ENCODE measurements at places on chromosomes 4 and X. TPM values are rescaled to one million over a fixed set of nuclear protein-coding genes. Genes with fewer than 3 reads are reported as not detected.

DNA sequence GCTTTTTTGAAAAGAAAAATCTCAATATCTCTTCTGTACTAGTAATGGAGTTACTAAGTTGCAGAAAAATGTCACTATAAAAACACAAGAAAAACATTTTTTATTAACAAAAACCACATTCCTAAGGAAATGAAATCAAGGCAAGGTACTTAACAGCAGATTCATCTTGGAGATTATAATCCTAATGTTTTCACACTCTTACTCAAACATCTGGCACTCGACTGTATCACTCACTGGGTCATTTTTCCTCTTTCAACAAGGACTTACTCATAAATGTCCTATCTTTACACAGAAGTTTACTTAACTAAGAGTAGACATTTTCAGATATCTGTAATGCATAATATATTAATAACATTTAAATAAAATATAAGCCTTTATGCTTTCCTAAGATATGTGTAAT lies 216.6 kb downstream of the NR3C2 start:
- DNase-seq: no peak

DNA sequence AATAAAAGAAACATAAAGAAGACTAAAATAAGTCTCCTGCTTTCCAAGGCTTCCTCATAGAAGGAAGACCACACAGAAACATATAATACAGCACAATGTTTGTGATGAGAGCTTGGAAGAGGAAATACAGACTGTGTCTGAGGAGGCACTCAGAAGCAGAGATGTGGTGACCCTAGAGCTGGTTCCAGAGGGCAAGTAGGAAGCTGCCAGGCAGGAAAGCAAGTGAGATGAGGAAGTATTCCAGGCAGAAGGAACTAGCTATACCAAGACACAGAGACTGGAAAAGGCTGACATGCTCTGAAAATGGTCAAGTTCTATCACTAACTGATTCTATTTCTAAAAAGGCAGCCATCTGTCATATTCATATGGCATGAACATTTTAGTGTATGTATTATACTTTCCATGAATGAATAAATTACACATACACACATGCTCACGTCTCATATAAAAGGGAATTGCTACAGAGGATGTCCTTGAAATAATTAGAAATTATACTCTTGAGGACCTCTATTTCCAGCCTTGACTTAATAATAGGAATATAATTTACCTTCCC lies 16.6 kb upstream of the HSFX2 start:
- no peak for DNase-seq

- no peak for DNase-seq
Observed at GRCh38 chr4:38774181-38774955, 8.4 kb downstream of the TLR10 start.

DNA sequence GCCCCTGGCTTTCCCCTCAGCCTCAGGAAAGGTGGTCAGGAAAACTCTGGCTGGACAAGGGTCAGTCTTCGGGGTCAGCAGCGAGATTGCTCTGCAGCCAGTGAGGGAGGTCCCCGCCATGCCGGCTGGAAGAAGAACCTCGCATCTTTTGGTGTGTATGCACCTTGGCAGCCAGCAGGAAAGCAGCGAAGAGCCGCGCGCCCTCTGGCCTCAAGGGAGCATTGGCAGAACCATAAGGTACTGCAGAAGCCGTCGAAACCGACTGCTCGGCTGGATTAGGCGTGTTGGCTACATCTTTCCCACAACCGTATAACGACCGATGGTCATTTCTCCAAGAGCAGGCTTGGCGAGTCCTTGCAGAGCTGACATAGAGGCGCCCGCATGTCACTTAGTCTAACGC lies 48.3 kb downstream of the GPR143 start:
- DNase-seq: no peak

DNA sequence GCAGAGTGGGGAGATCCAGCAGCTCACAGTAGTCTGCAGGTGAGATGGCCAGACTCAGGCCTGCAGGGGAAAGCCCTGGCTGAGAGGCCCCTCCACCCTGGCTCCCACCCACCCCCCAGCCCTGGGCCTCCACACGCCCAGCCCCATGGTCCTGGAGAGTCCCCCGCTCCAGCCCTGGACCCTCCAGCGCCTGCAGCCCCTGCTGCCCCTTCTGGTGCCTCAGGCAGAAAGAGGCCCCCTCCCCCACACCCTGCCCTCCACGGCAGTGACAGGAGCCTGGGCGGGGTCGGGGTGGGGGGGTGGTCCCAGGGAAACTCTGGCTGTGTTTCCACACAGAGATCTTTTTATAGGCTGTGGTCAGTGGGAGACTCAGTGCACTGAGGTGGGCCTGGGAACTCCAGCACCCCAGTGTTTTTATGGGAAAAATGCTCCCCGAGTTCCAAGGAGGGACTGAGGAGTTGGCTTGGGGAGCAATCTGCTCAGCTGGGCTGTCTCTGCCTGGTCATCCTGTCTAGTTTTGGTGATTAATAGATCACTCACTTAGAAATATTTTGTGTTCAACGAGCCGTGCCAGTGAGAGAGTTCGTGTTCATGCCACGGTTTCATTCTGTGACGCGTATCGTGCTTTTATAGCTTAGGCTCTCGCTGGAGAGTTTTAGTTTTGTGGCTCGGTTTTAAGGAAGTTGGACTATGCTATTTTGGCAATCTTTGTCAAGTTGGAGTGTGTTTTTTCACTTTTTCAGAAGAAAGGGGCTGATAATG lies 53.1 kb upstream of the HGFAC start:
- peak; percentile 92 for DNase-seq

DNA sequence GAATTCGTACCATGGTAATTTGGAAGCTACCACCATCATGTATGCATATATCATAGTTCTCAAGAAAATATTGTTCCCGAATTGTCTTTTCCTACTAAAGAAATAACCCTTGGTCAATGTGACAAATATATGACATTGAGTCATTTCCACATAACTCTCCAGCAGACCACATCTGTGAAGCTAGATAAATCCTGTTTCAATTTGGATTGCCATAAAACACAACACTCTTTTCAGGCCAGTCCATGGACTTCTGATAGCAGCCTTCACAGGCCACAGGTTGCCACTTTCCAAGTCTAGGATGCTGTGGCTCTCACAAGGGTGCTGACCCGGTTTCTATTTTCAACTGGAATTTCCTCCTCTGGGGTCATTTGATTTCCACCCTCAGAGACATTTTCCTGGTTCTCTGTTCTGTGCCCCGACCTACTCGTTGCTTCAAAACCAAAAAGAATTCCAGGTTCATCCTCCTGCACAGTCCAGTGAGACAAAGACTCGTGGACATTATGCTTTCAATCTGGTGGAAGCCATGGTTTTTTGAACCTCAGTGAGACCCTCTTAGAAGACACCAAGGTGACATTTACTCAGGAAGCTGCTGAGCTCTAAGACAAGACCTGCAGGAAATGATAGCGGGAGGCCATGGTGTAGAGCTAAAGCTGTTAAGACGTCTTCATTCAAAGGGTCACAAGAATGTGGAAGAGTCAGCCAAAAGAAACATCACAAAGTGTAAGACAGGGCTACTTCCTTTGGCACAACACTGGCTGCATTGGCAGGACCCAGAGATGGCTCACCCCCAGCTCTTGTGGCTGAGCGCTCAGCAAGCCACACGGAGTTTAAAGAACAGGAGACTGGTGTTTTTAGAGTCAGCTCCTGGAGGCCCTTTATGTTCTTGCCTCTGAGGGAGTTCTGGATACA lies 119.8 kb downstream of the AMELX start:
- no peak for DNase-seq

- DNase-seq: no peak
Observed at GRCh38 chr4:112402098-112402497, 104.9 kb downstream of the ALPK1 start.

The SPANXN3 gene
- total RNA-seq: not detected

The MAP3K15 gene
- under 0.01 TPM for total RNA-seq

The CNGA1 gene
- not detected for total RNA-seq

The SSX7 gene
- total RNA-seq: not detected

The NAAA gene
- 25.6 TPM for total RNA-seq

The S100P gene
- total RNA-seq: 0.29 TPM
